ENCODE measurements at places on chromosomes 4 and X.

DNA sequence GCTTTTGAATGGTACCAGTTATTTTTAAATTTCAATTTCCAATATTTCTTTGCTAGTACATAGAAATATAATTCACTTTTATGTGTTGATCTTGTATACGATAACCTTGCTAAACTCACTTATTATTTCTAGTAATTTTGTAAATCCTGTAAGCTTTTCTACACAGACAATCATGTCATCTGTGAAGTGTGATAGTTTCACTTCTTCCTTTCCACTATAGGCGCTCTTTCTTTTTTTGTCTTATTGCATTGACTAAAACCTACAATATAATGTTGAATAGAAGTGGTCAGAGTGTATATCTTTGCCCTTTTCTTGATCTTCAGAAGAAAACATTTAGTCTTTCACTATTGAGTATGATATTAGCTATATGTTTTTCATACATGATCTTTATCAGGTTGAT, 76.6 kb downstream of the ZNF182 start:
- no peak for DNase-seq

- no peak for DNase-seq
Measured at GRCh38 chrX:38718311-38718710, 82.9 kb upstream of the MID1IP1 start.

GRCh38 chrX:118211891-118212816, 95.5 kb upstream of the KLHL13 start:
- no peak for DNase-seq

- no peak for DNase-seq
Measured at GRCh38 chr4:174856926-174857800, 28.1 kb upstream of the GLRA3 start.

- DNase-seq, result no peak
Measured at GRCh38 chr4:56127716-56128115, 179.0 kb downstream of the CEP135 start.

GRCh38 chr4:40378619-40379018, 43.5 kb downstream of the CHRNA9 start:
- DNase-seq, result no peak

- peak; percentile 52 for DNase-seq
Measured at GRCh38 chrX:13669246-13669737, 16.4 kb downstream of the TCEANC start.

DNA sequence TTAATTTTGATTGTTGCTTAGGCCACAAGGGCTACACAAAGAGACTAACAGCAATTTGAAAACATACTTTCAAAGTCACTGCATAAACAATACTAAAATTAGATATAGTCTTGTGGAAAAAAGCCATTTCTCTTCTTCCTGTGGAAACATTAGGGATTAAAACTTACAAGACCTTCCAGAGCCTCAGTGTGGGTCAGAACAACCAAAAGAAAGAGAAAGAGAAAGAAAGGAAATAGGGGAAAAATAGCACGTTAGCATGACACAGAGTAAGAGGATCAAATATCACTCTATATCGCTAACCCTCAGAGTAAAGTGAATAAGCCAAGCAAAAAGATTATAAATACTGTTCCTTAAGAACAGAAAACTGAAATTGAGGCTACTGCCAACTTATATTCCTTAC, 127.8 kb upstream of the DIAPH2 start:
- DNase-seq, result no peak

GRCh38 chrX:21374994-21375707, 933 bp downstream of the CNKSR2 start:
- DNase-seq, result no peak

DNA sequence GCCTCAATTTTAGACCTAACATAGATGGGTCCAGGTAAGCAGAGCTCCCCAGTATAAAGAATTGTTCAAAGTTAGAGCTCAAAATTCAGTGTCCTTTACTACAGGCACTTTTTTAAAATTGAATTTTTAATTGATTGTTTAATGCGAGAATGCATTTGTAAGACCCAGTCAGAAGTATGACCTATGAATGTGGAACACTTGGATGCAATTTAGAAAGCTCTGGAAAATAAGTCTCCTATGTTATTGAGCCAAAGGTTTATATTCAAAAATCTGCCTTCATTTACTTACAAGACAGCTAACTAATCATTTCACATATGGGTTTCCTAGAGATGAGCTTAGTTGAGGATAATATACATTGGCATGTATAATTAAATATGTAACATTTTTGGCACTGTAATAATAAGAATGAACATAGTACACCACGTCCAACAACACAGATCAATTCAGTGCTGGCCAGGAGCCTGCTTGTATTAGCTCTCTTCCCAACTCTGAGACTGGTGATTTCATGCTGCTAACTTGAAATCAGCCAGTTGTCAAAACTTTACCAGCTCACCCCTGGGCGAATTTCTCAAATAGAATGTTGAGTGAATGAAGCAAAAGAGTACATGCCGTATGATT, 197.2 kb upstream of the NPY2R start:
- no peak for DNase-seq

All from DMS79 treated with DMSO at 0.1 percent for 48 hours (cell line).